ENCODE measurements at places on chromosomes 12 and 14.

GRCh38 chr12:71935594-71935993, 3.1 kb upstream of the TPH2 start:
- H3K36me3 ChIP-seq, result no peaks in the 10 kb centered on the region
- H3K4me3 ChIP-seq, result no peak overlapping the region

DNA sequence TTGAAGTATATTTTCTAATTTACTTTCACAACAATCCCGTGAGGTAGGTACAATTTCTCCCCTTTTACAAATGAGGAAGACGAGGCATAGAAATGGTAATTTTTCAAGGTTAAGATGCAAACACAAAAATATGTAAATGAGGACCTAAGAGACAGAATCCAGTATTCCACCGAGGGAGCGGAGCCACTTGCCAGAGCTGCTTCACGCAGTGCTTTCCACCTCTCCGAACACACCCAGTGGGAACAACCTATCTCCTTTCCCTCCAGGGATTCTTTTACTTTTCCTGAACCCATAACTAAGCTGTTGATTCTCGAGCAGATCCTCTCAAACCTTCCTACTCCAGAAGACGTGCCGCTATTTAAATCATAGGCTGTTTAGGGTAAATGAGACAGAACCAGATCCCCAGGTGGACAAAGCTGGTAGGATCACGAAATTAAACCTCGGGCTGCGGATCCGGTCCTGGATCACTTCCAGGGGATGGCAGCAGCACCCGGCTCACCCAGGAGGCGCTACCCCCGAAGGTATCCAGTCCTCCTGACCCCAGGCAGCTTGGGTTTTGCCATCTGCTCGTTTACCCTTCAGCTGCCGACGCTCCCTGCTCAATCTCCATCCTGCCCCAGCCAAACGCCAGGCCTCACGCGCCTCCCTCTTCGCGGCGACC, 1.5 kb downstream of the DDHD1 start:
- peak overlapping the region; percentile 97 for H3K27ac ChIP-seq
- no peaks in the 10 kb centered on the region for H3K27me3 ChIP-seq
- peak overlapping the region; percentile 100 for H3K4me3 ChIP-seq
- H3K36me3 ChIP-seq, result peaks cover 14% of the 10 kb centered on the region
- peaks cover 56% of the 10 kb centered on the region for H3K4me1 ChIP-seq
- DNase-seq, result peak; percentile 47

GRCh38 chr12:132227118-132227517, 82.9 kb downstream of the NOC4L start:
- H3K4me1 ChIP-seq, result peaks cover 5% of the 10 kb centered on the region
- no peak overlapping the region for H3K27ac ChIP-seq
- H3K4me3 ChIP-seq, result no peak overlapping the region
- DNase-seq, result no peak

DNA sequence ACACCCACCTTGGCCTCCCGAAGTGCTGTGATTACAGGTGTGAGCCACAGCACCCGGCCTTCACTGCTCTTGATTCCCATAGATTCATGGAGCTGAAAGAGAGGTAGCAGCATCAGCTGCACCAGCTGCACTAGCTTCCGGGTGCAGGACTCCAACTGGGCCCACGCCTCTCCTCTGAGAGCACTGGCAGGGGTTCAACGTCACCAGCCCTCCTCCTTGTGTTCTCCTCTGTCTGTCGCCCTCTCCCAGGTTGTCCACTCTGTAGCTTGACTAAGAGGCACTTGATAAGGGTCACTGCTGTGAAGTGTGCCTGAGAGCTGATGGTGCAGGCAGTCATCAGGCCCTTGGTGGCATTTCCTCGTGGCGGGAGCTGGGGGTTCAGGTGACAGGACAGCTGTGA, 28.3 kb downstream of the MLXIP start:
- peak overlapping the region; percentile 56 for H3K27ac ChIP-seq
- H3K4me3 ChIP-seq, result no peak overlapping the region
- DNase-seq, result no peak
- H3K36me3 ChIP-seq, result peaks cover 12% of the 10 kb centered on the region
- H3K27me3 ChIP-seq, result no peaks in the 10 kb centered on the region

DNA sequence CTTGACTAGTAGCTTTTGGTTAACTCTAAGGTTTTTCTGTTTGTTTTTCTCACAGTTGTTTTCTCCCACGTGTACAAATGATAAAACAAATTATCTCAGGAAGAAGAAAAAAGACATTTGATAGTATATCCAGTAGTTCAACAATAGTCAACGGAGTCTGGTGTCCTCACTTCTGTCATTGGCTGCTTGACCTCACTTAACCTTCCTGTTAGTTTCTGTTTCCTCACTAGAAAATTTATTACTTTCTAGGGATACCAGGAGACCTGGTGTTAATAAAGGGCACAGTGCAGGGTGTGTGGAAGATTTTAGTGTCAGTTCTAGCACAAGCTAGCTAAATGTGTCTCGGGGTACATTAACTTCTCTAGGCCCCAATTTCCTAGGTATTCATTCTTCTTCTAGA, 116.0 kb downstream of the PRKCH start:
- no peaks in the 10 kb centered on the region for H3K27me3 ChIP-seq
- DNase-seq, result no peak
- peaks cover 33% of the 10 kb centered on the region for H3K36me3 ChIP-seq
- peaks cover 95% of the 10 kb centered on the region for H3K4me1 ChIP-seq

GRCh38 chr12:124915239-124916236, 1.1 kb upstream of the UBC start:
- DNase-seq, result peak; percentile 57
- H3K27ac ChIP-seq, result peak overlapping the region; percentile 98
- peaks cover 37% of the 10 kb centered on the region for H3K36me3 ChIP-seq
- H3K27me3 ChIP-seq, result no peaks in the 10 kb centered on the region
- peaks cover 89% of the 10 kb centered on the region for H3K4me1 ChIP-seq

DNA sequence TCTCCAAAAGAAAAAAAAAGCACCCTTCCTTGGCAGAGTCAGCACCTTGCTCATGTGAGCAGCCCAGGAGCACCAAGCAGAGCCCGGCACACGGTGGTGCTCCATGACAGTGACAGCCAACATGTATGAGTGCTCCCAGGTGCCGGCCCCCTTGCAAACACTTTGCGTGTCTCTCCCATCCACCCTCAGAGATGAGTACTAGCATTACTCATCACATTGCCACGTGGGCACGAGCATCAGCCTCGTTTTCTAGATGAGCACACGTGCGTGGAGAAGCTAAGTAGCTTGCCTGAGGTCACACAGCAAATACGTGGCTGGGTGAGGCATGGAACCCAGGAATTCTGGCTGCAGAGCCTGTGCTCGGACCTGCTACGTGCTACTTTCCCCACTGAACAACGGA, 177.9 kb upstream of the PRMT8 start:
- no peak overlapping the region for H3K27ac ChIP-seq
- peaks cover 1% of the 10 kb centered on the region for H3K27me3 ChIP-seq
- no peaks in the 10 kb centered on the region for H3K4me1 ChIP-seq
- no peaks in the 10 kb centered on the region for H3K36me3 ChIP-seq

DNA sequence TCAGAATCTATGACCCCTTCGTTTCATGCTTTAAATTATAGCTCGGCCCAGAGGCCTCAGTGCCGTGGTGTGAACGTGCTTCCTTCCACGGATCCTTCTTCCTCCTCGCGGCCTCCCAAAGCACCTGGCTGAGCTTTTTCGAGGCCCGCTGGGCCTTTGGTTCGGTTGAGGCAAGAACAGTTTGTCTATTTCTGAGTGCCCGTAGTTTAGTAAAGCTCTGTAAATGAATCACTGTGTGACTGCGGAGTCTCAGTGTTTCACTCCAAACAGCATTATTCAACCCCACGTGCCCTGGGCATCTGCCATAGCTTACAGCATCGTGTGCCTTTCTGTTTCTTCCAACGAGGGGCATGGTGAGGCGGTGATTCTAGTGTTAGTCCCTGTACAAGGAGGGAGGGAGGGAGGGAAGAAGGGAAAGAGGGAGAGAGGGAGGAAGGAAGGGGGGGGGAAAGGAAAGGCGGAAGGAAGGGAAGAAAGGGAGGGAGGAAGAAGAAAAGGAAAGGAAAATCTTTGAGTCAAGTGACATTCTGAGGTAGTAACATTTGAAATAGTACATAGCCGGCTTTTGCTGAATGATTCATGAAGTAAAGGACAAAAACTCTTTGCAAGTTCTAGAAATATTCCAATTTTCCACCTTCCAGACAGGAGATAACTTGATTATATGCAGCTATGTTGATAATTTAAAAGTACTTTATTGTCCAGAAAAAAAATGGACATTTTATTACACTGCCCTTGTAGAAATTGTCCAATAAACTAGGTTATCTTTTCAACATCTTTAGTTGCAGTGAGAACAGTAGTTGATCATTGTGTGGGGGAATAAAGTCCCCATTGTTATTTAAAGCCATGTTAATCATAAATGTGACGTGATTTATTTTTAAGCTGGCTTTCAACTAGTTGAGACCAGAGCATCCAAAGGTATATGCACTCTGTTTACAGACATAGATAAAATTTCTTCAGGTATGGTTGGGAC, 1.2 kb upstream of the TRIM9 start:
- H3K27ac ChIP-seq, result peak overlapping the region; percentile 88
- H3K4me3 ChIP-seq, result peak overlapping the region; percentile 82
- peak; percentile 41 for DNase-seq

GRCh38 chr14:92105073-92105892, 1.1 kb downstream of the ATXN3 start:
- no peak for DNase-seq
- H3K27me3 ChIP-seq, result no peaks in the 10 kb centered on the region
- H3K36me3 ChIP-seq, result no peaks in the 10 kb centered on the region
- peaks cover 43% of the 10 kb centered on the region for H3K4me1 ChIP-seq
- H3K4me3 ChIP-seq, result peak overlapping the region; percentile 95

- DNase-seq, result no peak
- H3K27ac ChIP-seq, result no peak overlapping the region
- peaks cover 2% of the 10 kb centered on the region for H3K27me3 ChIP-seq
- H3K36me3 ChIP-seq, result peaks cover 35% of the 10 kb centered on the region
- peak overlapping the region; percentile 80 for H3K4me3 ChIP-seq
- peaks cover 43% of the 10 kb centered on the region for H3K4me1 ChIP-seq
Observed at GRCh38 chr12:27782481-27782880, 2.4 kb upstream of the MANSC4 start.

DNA sequence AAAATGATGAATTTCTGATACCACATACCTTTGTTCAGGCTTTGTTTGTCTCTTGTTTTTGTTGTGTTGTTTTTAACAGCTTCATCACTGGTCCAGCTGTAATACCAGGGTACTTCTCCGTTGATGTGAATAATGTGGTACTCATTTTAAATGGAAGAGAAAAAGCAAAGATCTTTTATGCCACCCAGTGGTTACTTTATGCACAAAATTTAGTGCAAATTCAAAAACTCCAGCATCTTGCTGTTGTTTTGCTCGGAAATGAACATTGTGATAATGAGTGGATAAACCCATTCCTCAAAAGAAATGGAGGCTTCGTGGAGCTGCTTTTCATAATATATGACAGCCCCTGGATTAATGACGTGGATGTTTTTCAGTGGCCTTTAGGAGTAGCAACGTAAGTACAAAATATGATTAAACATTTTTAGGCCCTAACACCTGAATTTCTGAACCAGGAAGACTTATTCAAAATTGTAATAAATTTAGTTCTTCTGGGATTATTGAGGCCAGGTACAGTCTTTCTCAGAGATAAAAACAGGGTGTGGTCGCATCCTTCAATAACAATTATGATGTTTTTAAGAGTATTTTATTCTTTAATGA, 22.4 kb downstream of the RXYLT1 start:
- H3K4me1 ChIP-seq, result no peaks in the 10 kb centered on the region
- no peak for DNase-seq
- H3K27ac ChIP-seq, result no peak overlapping the region
- H3K27me3 ChIP-seq, result no peaks in the 10 kb centered on the region

- peaks cover 11% of the 10 kb centered on the region for H3K4me1 ChIP-seq
- no peaks in the 10 kb centered on the region for H3K36me3 ChIP-seq
- peaks cover 17% of the 10 kb centered on the region for H3K27me3 ChIP-seq
- H3K27ac ChIP-seq, result no peak overlapping the region
- DNase-seq, result no peak
Observed at GRCh38 chr14:96198430-96199130, 6.1 kb upstream of the BDKRB2 start.

DNA sequence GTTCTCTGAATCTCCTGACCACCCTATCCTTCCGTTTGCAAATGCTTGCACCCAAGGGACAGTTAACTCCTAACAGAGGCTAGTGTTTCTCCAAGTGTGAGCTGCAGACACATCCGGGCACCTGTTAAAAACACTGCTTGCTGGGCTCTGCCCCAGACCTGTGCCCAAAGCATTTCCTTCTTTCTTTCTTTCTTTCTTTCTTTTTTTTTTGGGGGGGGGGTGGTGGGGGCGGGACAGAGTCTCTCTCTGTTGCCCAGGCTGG, 42.5 kb downstream of the SPRING1 start:
- no peak overlapping the region for H3K27ac ChIP-seq
- DNase-seq, result no peak
- H3K4me1 ChIP-seq, result peaks cover 10% of the 10 kb centered on the region
- no peaks in the 10 kb centered on the region for H3K36me3 ChIP-seq
- peaks cover 32% of the 10 kb centered on the region for H3K27me3 ChIP-seq

- DNase-seq, result no peak
- H3K4me1 ChIP-seq, result no peaks in the 10 kb centered on the region
- H3K27ac ChIP-seq, result no peak overlapping the region
- H3K36me3 ChIP-seq, result peaks cover 15% of the 10 kb centered on the region
Observed at GRCh38 chr12:66352197-66352596, 49.9 kb downstream of the HELB start.

- no peaks in the 10 kb centered on the region for H3K36me3 ChIP-seq
- no peaks in the 10 kb centered on the region for H3K27me3 ChIP-seq
- H3K27ac ChIP-seq, result no peak overlapping the region
- no peaks in the 10 kb centered on the region for H3K4me1 ChIP-seq
Observed at GRCh38 chr12:91892081-91892855, 253.4 kb downstream of the BTG1 start.

GRCh38 chr12:132375747-132376463, 46.5 kb upstream of the GALNT9 start:
- H3K27me3 ChIP-seq, result peaks cover 55% of the 10 kb centered on the region
- DNase-seq, result no peak
- peaks cover 5% of the 10 kb centered on the region for H3K4me1 ChIP-seq

GRCh38 chr12:131836714-131837397, 8.7 kb downstream of the MMP17 start:
- H3K36me3 ChIP-seq, result no peaks in the 10 kb centered on the region
- H3K4me1 ChIP-seq, result no peaks in the 10 kb centered on the region
- H3K4me3 ChIP-seq, result no peak overlapping the region

GRCh38 chr14:69324341-69324931, 64.5 kb downstream of the GALNT16 start:
- DNase-seq, result no peak
- H3K27me3 ChIP-seq, result no peaks in the 10 kb centered on the region
- H3K4me1 ChIP-seq, result no peaks in the 10 kb centered on the region

DNA sequence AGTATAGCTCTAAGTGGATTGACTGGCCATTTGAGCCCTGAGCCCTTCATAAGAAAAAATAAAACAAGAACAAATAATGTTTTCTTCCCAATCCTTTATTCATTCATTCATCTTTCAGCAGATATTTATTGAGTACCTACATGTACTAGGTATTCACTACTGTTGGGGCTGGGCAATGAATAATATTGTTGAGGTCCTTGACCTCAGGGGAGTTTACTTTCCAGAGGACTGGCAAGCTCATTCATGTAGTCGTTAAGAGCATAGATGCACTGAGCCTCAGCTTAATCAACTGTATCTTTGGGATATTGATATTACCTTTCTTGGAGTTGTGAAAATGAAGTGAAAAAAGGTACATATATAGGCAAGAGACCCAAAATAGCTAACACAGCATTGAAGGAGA, 7.6 kb downstream of the CFAP54 start:
- H3K4me1 ChIP-seq, result peaks cover 19% of the 10 kb centered on the region
- no peak for DNase-seq
- H3K36me3 ChIP-seq, result no peaks in the 10 kb centered on the region
